ENCODE measurements at places on chromosomes 1 and 21. TPM values are rescaled to one million over a fixed set of nuclear protein-coding genes. Genes with fewer than 3 reads are reported as not detected.

Gene NBPF6
- not detected for total RNA-seq

Gene S100A4
- total RNA-seq = 1,522 TPM

Gene WLS
- total RNA-seq = 17.7 TPM

Gene MKNK1
- total RNA-seq = 17.6 TPM

Gene FMN2
- total RNA-seq = 2.8 TPM

Gene PLA2G2F
- total RNA-seq = not detected

Gene LAPTM5
- total RNA-seq = 0.13 TPM

Gene PCSK9
- 4.4 TPM for total RNA-seq

Gene FCAMR
- total RNA-seq = not detected

Gene CASZ1
- 1.9 TPM for total RNA-seq

Gene CCDC190
- not detected for total RNA-seq

Gene TEDDM1
- not detected for total RNA-seq

Gene OR2T33
- total RNA-seq = not detected

Gene CAPZA1
- total RNA-seq = 62.9 TPM

Gene ZNF695
- 1.2 TPM for total RNA-seq

Gene KRTAP13-2
- total RNA-seq = not detected

Gene TEX38
- total RNA-seq = not detected

Gene FAM110D
- not detected for total RNA-seq

Gene ASCL5
- not detected for total RNA-seq

Gene DCST1
- not detected for total RNA-seq

Gene SAMD11
- total RNA-seq = 36.1 TPM

Gene CRTC2
- 33.2 TPM for total RNA-seq

Gene KLHL20
- total RNA-seq = 13.9 TPM

Gene HSD3B2
- total RNA-seq = not detected

Gene NTMT2
- not detected for total RNA-seq

Gene KCNN3
- total RNA-seq = 0.07 TPM

Gene KRTAP11-1
- not detected for total RNA-seq

Gene TMEM82
- total RNA-seq = not detected

Gene LCE6A
- not detected for total RNA-seq

Gene FCMR
- 7.0 TPM for total RNA-seq

Gene C1QB
- not detected for total RNA-seq

Gene FCRL4
- not detected for total RNA-seq

Gene DBT
- total RNA-seq = 3.4 TPM

Gene PGLYRP3
- not detected for total RNA-seq

Gene PROX1
- 0.14 TPM for total RNA-seq

Gene DYNLT5
- not detected for total RNA-seq

Gene CLEC20A
- not detected for total RNA-seq

Gene LRIF1
- total RNA-seq = 20.0 TPM

Gene ACTL8
- total RNA-seq = 1.6 TPM

Gene SSR2
- 273 TPM for total RNA-seq

Gene BSND
- not detected for total RNA-seq

Gene NES
- 1.2 TPM for total RNA-seq

Gene CELA3A
- total RNA-seq = not detected

Gene IL19
- not detected for total RNA-seq

Gene AMY2A
- not detected for total RNA-seq

Gene TNFRSF25
- 3.7 TPM for total RNA-seq

Gene ADORA3
- not detected for total RNA-seq

Gene FCRL2
- total RNA-seq = not detected

Gene EFNA1
- 34.4 TPM for total RNA-seq

Gene UBL4B
- total RNA-seq = not detected

Gene CELA2B
- total RNA-seq = not detected

Gene DENND2D
- 1.5 TPM for total RNA-seq

Gene KIF2C
- total RNA-seq = 42.7 TPM

Gene CSDE1
- 135 TPM for total RNA-seq

Gene SYDE2
- 0.31 TPM for total RNA-seq

Gene PALMD
- 0.43 TPM for total RNA-seq

Gene WNT9A
- total RNA-seq = 8.2 TPM

Gene TMCO4
- 8.0 TPM for total RNA-seq
